ENCODE measurements at places on chromosomes 12 and 14.

DNA sequence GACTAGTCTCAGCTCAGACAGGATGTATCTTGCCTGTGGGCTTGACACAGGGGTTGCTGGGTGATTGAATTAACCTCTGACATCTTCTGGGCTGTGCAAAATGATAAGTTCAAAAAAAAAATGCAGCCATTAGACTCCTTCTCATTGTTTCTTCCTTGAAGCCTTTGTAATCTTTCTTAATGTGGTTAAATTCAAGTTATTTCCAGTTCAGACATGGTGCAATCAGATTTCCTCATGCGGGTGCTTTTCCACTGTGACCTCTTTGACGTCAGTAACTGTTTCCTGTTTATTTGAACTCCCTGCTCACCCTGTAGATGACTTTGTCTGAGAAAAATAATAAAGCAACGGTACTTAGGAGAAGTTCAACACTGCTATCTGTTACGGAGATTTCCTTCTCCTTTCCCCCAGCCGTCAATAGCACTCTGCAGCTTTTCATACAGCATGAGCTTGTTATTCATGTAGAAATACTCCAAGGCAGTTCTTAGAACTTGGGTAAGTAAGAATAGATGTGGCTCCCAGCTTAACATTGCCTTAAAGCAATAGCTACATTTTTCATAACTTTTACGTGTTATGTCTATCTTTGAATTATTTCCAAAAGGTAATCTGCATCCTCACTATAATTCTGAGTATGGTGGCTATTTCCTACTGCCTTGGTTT, 155.5 kb downstream of the PRKCH start:
- no peak for DNase-seq

- no peak for DNase-seq
Observed at GRCh38 chr12:39431797-39432196, 11.1 kb downstream of the KIF21A start.

- DNase-seq = no peak
Observed at GRCh38 chr12:121026274-121027045, 10.2 kb upstream of the C12orf43 start.

GRCh38 chr12:95838125-95838524, 20.6 kb upstream of the SNRPF start:
- DNase-seq = no peak

DNA sequence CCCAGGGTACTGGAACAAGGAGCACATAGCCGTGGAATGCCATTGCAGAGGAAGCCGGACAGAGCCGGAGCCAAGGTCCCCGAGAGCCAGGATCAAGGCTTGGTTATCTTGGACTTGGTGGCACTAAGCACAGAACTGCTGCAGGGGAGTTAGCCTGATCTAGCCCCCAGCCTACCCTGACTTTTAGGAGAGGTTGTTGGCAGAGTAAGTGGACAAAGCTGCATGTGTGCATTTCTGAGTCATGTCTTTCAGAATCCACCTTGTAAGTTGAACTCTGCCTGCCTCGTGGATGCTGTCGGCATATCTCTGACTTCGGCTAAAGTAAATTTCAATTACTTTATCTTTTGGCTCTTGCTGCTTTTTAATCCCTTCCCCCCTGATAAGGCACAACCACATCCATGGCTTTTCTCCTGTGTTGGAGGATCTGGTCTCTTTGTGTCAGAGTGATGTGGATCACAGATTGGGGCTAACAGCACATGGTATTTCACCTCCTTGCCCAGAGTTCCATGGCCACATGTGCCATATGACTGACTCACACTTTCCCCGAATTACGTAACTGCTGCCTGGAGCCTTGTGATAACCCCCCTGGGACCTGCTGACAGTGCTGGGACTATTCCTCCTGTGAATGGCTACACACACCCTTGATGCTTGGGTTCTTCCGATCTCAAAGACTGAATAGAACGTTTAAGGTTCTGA, 240.3 kb downstream of the EMP1 start:
- no peak for DNase-seq

- no peak for DNase-seq
Observed at GRCh38 chr14:62428429-62429203, 616.6 kb downstream of the KCNH5 start.

GRCh38 chr14:44783901-44784300, 177.8 kb downstream of the KLHL28 start:
- DNase-seq = no peak

GRCh38 chr12:48128800-48129199, 9.6 kb downstream of the PFKM start:
- no peak for DNase-seq

DNA sequence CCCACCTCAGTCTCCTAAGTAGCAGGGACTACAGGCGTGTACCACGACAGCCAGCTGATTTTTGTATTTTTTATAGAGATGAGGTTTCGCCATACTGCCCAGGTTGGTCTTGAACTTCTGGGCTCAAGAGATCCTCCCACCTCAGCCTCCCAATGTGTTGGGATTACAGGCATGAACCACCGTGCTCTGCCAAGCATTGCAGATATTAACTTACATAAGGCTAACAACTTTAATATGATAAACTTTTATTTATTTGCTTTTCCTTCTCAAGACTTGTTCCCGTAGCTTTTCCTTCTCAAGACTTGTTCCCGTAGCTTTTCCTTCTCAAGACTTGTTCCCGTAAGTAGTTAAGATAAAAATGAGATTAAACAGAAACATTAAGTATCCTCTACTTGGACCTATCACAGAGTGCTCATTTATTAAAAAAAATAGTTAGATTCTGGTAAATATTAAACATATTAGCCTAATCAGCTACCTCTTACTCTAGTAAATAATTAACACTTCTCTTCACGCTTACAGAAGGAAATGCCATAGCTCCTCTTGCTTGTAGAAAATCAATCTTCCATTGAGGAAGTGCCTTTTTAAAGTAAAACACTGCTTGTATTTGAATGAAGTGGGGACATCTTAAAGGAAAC, 157.7 kb upstream of the KITLG start:
- DNase-seq = no peak

- no peak for DNase-seq
Observed at GRCh38 chr12:6161124-6161882, 36.8 kb upstream of the VWF start.

- DNase-seq = no peak
Observed at GRCh38 chr12:113149361-113150150, at the start of gene CFAP73. Gene CFAP73, plus strand, starts transcription at chr12:113149724. Its CDS starts 134 bp downstream, at chr12:113149858.

- no peak for DNase-seq
Observed at GRCh38 chr14:74500417-74501134, 7.0 kb downstream of the ISCA2 start.

DNA sequence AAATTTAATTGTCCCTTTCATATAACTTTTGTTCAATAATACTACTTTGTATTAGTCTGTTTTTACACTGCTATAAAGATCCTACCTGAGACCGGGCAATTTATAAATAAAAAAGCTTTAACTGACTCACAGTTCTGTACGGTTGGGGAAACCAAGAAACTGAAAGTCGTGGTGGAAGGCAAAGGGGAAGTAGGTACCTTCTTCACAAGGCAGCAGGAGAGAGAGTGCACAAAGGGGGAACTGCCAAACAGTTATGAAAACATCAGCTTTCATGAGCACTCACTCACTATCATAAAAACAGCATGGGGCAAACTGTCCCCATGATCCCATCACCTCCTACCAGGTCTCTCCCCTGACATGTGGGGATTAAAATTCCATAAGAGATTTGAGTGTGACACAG, 1069.0 kb downstream of the FSCB start:
- no peak for DNase-seq

DNA sequence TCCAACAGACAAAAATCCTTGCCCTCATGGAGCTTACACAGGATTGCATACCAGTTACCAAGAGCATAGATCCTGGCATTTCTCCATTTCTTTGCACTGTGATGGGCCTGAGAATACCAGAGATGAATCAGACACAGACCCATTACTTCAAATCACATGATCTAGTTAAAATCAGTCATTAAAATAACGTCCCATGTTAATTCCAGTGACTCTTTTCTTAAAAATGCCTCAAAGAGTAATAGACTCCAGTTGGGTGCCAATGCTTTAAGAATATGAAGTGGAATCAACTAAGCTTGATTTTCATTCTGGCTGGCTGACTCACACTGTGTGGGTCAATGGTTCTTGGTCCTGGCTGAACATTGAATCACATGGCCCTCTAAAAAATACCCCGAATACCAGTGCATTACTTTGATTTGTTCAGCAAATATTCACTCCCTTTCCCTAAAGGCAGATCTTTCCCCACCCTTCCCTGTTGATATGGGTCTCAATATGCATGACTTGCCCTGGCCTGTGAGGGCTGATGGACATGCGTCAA, 11.0 kb downstream of the ASB2 start:
- DNase-seq = no peak

DNA sequence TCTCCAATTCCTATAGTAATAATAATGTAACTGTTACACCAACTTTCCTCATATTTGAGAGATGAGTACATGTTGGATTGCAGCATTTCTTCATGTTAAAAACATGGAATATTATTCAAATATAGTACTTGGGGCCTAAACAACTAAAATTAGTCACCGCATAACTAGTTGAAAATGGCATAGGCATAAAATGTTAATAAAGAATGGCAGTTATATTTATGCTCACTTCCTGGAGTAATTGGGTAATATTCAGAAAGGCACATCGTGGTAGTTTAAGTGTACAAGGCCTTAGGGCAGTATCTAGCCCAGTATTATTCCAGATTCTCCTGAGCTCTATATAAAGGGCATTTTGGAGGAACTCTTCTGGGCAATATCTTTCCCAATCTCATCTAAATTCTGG, 46.0 kb downstream of the ERGIC2 start:
- DNase-seq = no peak

GRCh38 chr12:76457010-76457409, 102.6 kb downstream of the OSBPL8 start:
- DNase-seq = no peak

DNA sequence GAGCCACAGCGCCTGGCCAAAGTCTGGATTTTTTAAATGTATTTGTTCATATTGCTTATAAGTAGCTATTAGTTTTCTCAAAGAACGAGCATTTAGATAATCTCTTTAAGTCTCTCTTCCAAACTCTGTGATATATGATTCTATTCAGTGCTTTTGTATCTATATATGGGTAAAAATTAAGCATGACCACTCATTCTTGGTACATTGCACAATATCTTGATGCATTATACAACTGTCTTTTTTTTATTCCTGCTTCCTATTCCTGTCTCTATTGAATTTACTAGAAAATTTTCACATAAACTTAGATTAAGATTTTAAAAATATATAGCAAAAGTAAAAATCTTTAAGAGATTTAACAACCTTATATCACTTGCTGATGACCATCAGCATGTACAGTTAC, 29.1 kb downstream of the SOCS2 start:
- no peak for DNase-seq

- no peak for DNase-seq
Observed at GRCh38 chr12:31206038-31206670, 119.8 kb downstream of the SINHCAF start.

GRCh38 chr12:44574586-44574985, 301.5 kb downstream of the NELL2 start:
- DNase-seq = no peak

- no peak for DNase-seq
Observed at GRCh38 chr12:11681207-11681606, 31.7 kb downstream of the ETV6 start.

- DNase-seq = no peak
Observed at GRCh38 chr12:12896260-12896659, 4.9 kb downstream of the GPRC5A start.

GRCh38 chr12:112196196-112196875, 71.0 kb downstream of the TRAFD1 start:
- no peak for DNase-seq

- no peak for DNase-seq
Observed at GRCh38 chr12:89391726-89392336, 39.5 kb upstream of the DUSP6 start.

- DNase-seq = peak; percentile 35
Observed at GRCh38 chr12:129911428-129912049, 7.7 kb upstream of the TMEM132D start.

DNA sequence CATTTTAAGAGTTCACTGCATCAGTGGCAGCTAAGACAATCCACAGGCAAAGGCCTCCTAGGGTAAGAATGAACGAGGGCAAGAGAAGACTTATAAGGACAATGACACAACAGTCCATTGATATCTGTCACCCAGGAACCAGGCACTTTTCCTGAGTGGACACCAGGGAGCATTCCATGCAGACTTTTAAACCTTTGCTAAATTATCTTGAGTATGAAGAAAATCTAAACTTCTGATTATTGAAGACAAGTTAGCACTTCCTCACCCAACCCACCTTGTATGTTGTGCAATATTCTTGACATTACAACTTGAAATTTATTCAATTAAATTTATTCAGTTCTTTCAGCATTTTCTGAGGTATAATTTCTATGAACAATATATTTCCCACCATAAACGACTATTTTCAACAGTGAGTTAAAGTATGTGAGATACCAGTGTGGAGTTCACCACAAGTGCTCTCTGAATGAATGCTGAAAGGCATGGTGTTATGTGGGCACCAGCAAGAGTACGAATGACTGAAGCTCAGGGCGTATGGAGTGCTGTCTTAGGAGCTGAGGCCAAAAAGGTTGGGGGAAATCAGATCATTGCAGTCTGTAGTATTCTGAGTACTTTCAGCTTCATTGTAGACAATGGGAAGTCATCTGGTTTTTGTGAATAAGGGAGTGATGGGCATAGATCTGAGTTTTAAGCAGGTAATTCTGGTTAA, 124.3 kb upstream of the LMNTD1 start:
- DNase-seq = no peak

DNA sequence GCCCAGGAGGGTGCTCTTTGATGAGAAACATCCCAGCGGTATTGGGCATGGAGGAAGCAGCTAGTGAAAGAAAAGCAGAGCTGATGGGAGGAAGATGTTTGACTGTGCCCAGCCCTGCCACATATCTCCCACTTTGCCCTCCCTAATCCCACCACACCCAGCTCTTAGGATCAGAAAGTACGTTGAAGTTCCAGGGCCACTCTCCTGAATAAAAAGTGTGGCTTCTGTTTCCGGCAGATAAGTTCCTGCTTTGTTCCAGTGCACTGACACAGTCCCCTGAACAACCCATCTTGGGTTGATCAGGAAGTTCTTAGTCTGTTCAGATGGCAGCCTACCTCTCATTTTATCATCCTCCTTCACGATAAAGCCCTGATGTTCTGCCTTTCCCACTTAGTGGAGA, 16.5 kb downstream of the TPCN1 start:
- DNase-seq = no peak

GRCh38 chr14:101019990-101020710, 116.6 kb upstream of the RTL1 start:
- DNase-seq = no peak

- no peak for DNase-seq
Observed at GRCh38 chr12:6786416-6787094, 2.8 kb upstream of the CD4 start.

DNA sequence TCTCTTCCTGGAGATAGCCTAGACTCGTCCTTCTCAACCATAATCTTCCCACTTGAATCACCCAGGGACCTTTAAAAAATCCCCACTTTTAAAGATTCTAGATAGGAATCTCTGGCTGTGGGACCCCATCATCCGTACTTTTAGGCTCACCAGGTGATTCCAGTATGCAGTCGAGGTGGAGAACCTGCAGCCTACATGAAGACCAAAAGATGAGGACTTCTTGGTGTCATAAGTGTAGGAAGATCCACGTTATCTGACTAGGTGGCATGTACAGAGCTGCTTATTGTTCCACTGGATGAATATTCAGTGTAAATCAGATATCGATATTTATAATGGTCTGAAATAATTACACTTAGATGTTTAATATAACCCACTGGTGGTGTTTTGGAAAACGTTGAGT, 2.6 kb downstream of the PRKCH start:
- no peak for DNase-seq

- DNase-seq = no peak
Observed at GRCh38 chr12:92573104-92573503, 129.7 kb upstream of the PLEKHG7 start.

GRCh38 chr14:24632761-24633160, 1.2 kb downstream of the GZMB start:
- DNase-seq = no peak

Measured in GM18507 (cell line).